CD4-positive, alpha-beta T cell treated with Interleukin-21 for 1 hour (primary cell): ENCODE measurements at places on chromosomes 13 and 19.
A peak's percentile ranks its signal among the peaks of the same experiment; 100 is the strongest.

- no peak for DNase-seq
Measured at GRCh38 chr19:2424686-2425621, 2.4 kb downstream of the TIMM13 start.

GRCh38 chr19:7297742-7298141 lies 3.5 kb upstream of the INSR start:
- DNase-seq = no peak

- no peak for DNase-seq
Measured at GRCh38 chr13:103068836-103069235, 2.6 kb upstream of the SLC10A2 start.

- no peak for DNase-seq
Measured at GRCh38 chr13:27822873-27823311, 30.6 kb downstream of the GSX1 start.

DNA sequence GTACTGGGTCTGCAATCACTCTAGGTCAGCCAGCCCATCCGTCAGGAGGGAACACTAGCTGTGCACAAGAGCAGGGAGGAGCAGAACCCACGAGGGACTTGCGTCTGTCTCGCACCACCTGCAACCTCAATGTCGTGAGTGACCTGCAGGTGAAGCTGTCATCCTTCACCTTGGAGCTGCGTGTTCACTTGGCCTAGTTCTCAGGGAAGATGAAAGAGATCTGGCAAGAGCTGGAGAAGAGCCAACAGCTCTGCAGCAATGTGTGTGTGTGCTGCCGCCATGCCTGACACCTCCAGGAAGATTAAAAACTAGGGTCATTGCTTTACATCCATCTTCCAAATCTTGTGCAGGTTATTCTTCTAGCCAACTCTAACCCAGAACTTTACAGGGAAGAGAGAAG lies 117.6 kb upstream of the MRI1 start:
- DNase-seq = no peak

GRCh38 chr13:39317291-39317690 lies 279.0 kb downstream of the NHLRC3 start:
- no peak for DNase-seq

- no peak for DNase-seq
Measured at GRCh38 chr13:77423296-77423695, 96.4 kb upstream of the MYCBP2 start.

DNA sequence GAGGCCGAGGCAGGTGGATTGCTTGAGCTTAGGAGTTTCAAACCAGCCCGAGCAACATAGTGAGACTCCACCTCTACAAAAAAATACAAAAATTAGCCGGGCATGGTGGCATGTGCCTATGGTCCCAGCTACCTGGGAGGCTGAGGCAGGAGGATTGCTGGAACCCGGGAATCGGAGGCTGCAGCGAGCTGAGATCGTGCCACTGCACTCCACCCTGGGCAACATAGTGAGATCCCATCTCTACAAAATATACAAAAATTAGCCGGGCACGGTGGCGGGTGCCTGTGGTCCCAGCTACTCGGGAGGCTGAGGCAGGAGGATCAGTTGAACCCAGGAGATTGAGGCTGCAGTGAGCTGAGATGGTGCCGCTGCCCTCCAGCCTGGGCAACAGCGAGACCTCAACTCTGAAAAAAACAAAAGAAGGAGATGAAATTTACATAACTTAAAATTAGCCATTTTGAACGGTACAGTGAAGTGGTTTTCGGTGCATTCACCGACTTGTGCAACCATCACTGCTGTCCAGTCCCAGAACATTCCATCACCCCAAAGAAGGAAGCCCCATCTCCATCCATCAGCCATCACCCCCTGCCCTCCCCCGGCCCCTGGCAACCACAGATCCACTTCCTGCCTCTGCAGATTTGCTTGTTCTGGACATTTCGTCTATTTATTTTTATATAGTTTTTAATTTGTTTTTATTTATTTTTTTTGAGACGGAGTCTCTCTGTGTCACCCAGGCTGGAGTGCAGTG lies 1.6 kb upstream of the AZU1 start:
- DNase-seq = no peak

DNA sequence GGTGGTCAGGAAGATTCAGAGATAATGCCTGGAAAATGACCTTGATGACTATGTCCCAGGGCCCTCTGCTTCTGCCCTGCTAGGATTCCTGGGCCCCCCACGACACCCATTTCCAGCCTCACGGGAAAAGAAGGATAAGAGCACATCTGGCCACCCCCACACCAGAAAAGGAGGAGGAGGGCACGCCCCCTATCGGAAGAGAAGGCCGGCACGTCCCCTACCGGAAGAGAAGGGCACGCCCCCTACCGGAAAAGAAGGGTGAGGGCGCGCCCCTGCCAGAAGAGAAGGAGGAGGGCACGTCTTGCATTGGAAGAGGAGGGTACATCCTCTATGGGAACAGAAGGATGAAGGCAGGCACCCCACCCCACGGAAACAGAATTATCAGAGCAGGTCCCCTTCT lies 84.3 kb downstream of the IER2 start:
- DNase-seq = peak; percentile 73

- no peak for DNase-seq
Measured at GRCh38 chr19:10037809-10038208, 24.5 kb downstream of the RDH8 start.

DNA sequence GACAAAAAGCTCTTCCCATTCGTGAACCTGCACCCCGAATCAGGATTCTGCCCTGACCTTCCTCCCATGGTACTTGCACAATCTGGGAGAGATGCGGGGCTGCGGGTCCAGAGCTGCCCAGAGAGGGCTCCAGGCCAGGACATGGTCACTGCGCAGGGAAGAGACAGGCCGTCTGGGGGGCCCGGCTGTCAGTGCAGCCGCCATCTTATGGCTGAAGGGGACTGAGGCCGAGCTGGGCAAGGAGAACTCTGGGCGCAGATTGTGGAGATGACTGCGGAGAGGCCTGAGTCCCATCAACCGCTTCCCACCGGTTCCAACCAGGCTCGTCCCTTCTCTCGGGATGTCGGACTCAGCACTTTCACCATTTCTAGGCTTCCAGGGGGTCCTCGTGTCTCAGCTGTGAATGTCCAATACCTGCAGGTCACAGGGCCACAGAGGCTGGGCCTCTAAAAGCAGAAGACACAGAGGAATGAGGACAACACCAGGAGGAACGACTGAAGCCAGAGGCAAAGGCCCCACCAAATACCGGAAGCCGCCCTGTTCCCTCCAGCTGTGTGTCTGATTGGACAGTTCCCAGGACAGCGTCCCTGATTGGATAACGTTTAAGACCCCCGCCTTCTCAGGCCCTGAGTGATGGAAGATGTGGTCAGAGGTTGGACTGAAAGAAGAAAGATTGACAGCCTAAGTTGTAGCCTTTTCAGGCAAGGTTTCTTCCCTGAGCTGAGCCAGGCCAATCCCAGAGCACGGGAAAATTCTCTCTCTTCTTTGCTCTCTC lies 117.1 kb upstream of the ZNF91 start:
- DNase-seq = no peak

DNA sequence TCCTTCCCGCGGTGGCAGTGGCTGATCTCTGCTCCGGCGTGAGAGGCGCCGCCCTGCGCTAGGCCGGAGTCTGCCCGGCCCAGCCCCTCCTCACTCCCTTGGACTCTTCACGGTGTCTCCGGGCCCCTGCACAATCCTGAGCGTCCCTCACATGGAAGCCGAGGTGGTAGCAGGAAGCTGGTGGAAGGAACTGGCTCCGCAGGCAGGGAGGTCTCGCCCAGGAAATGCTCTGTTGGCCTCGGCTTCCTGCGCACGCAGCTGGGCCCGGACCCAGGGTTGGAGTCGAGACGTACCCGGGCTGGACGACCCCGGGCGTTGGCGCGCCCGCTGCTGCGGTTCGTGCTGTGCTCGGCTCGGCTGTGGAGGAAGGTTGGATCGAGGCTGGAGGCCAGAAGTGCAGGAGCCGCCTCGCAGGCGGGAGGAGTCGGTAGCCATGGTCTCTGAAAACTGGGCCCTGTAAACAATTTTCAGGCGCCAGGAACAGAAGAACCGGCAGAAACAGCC lies 46.3 kb downstream of the ZNF724 start:
- DNase-seq = no peak

GRCh38 chr19:53978975-53979801 lies 12.2 kb upstream of the CACNG6 start:
- DNase-seq = no peak

- DNase-seq = peak; percentile 7
Measured at GRCh38 chr13:41268764-41269163, 5.4 kb upstream of the MTRF1 start.

DNA sequence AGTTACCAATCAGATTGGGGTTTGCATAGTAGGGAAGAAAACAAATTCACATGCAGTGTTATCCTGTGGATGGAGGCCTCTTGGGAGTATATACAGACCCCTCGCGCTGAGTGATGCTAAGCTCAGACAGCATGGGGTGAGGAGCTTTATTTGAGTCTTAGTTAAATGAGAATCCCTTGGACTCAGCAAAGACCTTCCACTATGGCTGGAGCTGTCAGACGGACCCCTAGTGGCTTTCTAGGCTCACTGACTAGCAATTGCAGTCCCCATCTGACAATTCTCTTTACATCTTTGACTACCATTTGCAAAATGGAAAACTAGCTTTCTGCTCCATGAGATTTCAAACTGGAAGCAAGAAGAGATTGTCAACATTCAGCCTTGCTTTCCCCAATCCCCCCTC lies 90.4 kb downstream of the STOML3 start:
- no peak for DNase-seq

DNA sequence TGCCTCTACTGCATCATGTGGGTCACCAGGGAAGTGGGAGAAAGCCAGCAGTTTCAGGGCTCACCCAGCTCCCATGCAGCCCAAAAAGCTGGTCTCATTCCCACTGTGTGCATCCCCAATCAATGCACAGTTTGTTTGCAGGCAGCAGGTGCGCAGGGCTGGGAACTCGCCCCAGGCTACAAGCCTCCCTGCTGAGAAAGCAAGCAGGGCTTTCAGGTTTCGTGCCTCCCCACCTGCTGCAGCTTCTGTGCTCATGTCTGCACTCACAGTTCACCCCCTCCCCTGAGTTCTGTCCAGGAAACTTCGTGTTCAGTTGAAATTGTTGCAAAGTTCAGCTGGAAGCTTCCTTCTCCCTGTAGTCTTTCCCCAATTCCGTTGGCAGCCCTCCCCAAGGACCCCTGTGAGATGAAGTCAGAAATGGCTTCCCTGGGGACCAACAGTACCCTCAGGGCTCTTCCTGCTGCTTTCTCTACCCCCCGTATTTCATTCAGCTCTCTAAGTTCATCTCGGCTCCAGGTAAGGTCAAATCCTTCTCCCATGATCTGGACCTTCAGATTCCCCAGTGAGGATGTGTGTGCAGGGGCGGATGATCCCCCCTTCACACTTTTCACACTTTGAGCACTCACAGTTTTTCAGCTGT lies 10.3 kb upstream of the KLK3 start:
- DNase-seq = no peak

GRCh38 chr13:42729857-42730402 lies 51.5 kb upstream of the FAM216B start:
- DNase-seq = no peak

DNA sequence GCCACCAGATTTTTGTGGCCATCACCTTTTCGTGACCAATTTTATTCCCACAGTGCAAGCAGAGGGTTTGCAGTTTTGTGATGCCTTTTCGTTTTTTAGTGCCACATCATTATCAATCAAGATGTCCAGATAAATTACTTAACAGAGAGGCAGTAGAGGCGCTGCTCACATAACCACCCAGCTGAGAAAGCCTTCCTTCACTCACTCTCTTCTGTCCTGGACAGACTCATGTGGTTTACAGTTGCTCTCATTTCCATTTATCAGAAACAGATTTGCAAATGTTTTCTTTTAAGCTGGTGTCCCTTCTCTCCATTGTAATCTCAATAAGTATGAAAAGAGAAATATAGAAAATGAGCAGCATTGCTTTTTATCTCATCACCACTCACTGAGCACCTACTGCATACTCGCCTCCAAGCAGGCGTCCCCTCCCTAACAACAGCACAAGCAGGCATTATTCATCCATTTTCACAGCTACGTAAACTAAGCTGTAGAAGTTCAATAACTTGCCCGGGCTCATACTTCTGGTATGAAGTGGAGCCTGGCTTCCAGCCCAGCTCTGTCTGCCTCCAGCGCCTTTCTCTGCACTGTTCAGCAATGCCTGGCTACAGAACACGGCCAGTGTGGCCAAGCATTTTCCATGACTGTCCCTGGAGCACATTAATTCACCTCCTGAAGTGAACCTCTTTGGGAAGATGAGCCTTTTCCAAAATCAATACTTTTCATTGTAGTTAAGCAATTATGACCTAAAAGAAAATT lies 34.6 kb upstream of the KATNAL1 start:
- DNase-seq = no peak

GRCh38 chr13:71632206-71632605 lies 234.8 kb downstream of the DACH1 start:
- DNase-seq = no peak

- DNase-seq = no peak
Measured at GRCh38 chr19:10173527-10173926, 21.2 kb downstream of the DNMT1 start.

DNA sequence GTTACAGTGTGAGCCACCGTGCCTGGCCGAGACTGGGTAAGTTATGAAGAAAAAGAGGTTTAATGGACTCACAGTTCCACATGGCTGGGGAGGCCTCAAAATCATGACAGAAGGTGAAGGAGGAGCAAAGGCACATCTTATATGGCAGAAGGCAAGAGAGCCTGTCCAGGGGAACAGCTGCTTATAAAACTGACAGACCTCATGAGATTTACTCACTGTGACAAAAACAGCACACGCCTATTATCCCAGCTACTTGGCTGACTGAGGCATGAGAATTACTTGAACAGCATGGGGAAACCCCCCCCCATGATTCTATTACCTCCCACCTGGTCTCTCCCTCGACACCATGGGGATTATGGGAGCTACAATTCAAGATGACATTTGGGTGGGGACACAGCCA lies 23.4 kb upstream of the ZNF561 start:
- no peak for DNase-seq

DNA sequence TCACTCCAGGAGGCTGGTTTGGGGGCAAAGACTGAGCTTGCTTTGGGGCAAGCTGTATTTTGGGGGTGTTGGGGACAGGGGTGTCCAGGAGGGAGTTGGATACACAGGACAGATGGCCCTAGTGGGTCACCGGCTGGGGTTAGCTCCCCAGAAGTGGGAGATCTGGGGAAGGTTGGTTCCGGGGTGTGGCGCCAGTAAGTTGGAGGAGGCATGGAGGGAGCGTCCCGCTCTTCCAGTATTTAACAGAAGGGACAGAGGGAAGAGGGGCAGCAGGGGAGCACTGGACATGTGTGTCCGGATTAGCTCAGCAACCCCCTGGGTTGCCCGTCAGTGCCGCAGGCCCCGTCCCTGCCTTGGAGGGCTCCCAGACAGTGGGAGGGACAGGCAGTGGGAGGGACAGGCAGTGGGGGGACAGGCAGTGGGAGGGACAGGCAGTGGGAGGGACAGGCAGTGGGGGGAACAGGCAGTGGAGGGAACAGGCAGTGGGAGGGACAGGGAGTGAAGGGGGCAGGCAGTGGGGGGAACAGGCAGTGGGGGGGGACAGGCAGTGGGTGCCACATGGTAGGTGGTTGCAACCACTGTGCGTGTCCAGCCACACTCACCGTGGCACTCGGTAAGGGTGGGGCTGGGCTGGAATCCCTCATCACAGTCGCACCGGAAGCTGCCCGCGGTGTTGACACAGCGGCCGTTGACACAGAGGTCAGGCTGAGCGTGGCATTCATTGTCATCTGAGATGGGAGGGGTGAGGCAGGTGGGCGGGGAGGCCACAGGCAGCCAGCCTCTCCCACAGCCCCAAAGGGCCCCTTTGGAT lies 33.2 kb downstream of the CCL25 start:
- DNase-seq = peak; percentile 2

GRCh38 chr19:19256072-19256969 lies 16.8 kb downstream of the TM6SF2 start:
- no peak for DNase-seq

- DNase-seq = no peak
Measured at GRCh38 chr19:10378124-10378523, 2.2 kb downstream of the TYK2 start.

GRCh38 chr19:41123716-41124294 lies 9.6 kb downstream of the CYP2F1 start:
- DNase-seq = no peak
